DMS79 (cell line): ENCODE measurements at places on chromosomes 5 and 9.

GRCh38 chr5:163915481-163915961 is 410.1 kb downstream of the MAT2B start:
- DNase-seq = no peak

DNA sequence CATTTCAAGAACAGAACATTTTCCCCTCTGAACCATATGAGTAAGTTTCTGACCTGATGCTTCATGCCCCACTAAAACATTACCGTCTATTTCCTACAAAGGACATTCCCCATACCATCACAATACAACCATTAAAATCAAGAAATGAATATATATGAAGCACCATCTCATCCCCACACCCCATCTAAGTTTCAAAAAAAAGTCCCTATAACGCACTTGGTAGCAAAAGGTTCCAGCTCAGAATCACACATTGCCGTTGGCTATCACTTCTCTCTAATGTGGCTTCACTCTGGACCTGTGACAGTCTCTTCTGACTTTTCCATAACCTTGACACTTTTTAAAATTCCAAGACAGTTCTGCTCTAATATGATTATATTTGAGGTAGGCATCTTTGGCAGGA is 5.9 kb downstream of the EMB start:
- no peak for DNase-seq

GRCh38 chr5:31095796-31096195 is 97.7 kb upstream of the CDH6 start:
- no peak for DNase-seq

DNA sequence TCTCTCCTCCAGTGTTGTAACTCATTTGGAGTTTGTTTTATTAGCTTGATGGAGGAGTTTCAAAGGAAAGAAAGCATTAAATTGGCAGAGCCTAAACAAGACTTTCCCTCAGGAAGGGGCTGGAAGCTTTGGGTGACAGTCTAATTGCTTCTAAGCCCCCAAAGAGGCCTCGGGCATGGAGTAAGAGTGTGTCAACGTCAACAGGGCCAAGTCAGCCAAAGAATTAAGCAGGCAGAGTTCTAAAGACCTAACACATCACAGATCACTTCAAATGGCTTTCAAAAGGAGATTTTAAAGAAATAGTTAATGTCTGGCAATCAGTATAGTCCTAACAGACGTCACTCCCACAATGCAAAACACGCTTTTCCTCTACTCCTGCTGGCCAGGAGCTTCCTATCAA is 234.5 kb downstream of the EFNA5 start:
- no peak for DNase-seq

- DNase-seq = peak; percentile 67
Observed at GRCh38 chr9:111842313-111842712, 47.6 kb upstream of the SHOC1 start.

GRCh38 chr9:112971415-112971814 is 40.6 kb downstream of the ZNF883 start:
- no peak for DNase-seq

- no peak for DNase-seq
Observed at GRCh38 chr9:4837261-4838188, 44.8 kb downstream of the RCL1 start.
